NCI-H2029 (cell line): ENCODE measurements at places on chromosomes 13 and 19.

DNA sequence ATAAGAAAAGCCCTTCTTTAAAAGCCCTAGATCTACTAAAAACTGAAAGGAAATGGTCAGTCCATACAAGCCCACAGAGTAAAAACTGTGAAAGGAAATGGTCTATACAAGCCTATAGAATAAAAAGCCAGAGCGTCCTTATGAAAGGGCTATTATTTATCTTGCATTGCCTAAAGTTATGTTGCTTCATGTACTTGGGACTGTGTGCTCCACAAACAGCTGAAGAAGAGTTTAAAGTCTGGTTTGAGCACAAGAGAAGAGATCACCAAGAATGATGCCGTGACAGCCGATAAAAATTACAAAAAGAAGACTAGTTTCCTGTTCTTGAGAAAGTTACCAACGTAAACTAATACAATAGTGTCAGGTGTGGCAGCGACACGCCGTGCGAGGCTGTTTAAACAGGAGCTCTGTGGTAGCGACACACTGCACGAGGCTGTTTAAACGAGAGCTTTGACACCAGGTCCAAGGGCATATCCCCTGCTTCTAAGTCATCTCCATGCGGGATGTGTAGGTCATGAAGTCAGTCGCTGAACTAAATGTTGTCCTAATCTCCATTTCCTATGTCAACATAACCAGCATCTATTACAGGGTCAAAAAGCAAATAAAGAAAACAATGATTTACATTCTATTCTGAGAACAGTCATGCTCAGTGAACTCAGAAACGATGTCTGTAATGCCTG, 24.9 kb downstream of the PCID2 start:
- no peak for DNase-seq

- DNase-seq, result no peak
These were observed 20.8 kb downstream of the NLRP4 start for GRCh38 chr19:55857149-55857548.

DNA sequence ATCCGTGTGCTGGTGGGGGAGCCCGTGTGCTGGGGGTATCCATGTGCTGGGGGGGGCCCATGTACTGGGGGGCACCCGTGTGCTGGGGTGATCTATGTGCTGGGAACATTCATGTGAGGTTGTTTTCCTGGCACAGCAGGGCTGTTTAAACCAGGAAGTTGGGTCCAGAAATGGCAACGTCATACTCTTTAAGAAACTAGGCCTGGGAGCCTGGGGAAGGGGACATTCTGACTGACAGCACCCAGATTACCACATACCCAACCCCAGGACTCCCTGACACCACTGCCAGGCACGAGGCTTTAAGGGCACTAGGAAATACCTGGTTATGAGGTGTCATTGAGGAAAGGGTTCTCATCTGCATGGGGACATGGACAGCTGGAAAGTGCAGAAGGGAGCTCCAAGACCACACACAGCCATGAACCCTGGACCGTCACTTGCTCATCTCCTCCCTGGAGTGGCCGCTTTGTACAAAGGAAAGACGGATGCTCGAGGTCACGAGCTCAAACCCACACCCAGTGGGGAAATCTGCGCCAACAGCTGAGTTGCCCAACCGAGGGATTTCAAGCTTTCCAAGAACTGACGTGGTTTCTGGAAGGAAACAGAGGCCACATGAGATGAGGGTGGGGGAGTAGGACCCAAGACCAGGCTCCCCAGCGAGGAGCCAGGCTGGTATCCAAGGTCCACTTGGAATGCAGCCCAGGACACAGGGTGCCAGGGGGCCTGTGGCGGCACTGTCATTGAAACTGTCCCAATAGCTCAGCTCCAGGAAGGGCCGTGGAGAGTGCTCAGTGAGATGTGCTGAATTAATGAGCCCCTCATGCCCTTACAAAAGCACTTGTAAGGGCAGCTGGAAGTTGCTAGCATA, 40.9 kb downstream of the RAB20 start:
- peak; percentile 47 for DNase-seq

GRCh38 chr19:33515921-33516320, 5.7 kb downstream of the PEPD start:
- no peak for DNase-seq

GRCh38 chr19:16062789-16063188, 13.5 kb upstream of the TPM4 start:
- DNase-seq, result no peak

- no peak for DNase-seq
These were observed at the start of gene ZNF728 for GRCh38 chr19:23002690-23003422. TSS of gene ZNF728 (minus strand) at chr19:23003176. CDS start at chr19:23003030, 146 bp downstream.

DNA sequence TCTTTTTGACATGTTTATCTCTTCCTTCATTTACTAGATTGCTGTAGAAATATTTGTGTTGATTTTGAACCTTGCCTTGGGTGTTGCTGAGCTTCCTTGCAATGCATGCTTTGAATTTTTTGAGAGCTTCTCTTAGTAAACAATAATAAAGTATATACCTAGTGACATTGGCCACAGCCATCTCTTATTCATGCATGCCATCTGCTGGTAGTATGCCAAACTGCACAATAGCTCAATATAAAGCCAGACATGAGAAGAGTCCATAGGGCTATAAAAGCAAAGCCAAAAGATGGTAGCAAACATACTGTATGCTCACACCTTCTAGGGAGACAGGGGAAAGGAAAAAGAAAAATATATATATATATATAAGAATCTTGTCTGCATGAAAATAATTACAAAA, 18.9 kb upstream of the ZSCAN5A start:
- peak; percentile 40 for DNase-seq

- no peak for DNase-seq
These were observed 535.0 kb downstream of the RFC3 start for GRCh38 chr13:34352958-34353357.

DNA sequence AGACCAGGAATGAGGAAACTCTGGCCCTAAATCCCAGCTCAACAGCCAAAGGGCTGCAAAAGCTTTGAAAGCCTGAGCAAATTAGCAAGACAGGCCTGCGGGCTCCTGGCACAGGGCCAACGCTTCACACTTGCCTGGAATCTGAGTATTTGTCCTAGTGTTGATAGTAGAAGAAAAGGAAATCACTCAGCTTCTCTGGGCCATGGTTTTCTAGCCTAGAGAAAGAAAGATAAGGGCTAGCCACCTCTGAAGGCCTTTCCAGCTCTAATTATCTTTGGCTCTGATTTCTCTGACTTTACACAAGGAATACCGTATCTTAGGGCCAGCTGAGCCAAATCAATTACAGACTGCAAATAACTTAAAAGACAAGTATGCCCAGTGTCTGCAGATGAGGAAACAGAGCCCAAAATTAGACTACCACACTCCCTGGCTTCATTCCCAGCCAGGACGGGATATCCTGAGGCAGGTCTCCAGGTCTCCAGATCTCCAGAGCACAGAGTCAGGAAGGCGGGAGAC, 69.6 kb downstream of the STK24 start:
- peak; percentile 32 for DNase-seq
